ENCODE measurements at places on chromosomes 12 and 14. TPM values are rescaled to one million over a fixed set of nuclear protein-coding genes. Genes with fewer than 3 reads are reported as not detected.

DNA sequence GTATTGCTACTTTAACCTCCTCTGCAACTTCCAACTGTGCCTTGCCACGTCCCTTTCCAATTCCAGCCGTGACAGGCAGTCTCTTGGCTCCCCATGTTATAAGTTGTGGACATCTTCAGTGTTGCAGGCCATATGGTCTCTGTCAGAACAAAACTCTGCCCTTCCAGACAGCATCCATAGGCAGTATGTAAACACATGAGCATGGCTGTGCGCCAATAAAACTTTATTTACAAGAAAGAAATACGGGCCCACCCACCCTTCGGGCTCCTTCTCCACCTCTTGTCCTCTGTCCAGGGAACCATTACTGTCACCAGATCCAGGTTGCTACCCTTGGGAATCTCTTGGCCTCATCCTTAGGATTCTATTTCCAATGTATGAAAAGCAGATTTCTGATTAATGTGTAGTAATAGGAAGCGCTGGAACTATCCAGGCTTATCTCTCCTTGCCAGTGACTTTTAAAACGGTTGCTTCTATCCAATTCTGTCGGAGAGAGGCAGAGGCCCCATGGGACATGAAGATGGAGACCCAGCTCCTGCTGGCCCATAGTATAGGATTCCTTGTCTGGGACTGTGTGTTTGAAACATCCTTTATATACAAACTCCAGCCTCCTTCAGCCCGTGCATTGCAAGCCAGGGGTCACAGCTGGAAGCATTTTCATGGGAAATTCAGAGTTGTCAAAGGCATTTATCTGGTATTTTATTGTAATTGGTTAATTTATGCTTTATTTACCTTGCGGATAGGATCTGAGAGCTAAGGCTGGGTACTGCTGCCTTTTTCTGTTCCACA, 114.4 kb downstream of the ZNF664 start:
- DNase-seq = no peak

Gene PIWIL1
- not detected for total RNA-seq

GRCh38 chr12:53103860-53104305, 597 bp downstream of the SOAT2 start:
- DNase-seq = no peak

DNA sequence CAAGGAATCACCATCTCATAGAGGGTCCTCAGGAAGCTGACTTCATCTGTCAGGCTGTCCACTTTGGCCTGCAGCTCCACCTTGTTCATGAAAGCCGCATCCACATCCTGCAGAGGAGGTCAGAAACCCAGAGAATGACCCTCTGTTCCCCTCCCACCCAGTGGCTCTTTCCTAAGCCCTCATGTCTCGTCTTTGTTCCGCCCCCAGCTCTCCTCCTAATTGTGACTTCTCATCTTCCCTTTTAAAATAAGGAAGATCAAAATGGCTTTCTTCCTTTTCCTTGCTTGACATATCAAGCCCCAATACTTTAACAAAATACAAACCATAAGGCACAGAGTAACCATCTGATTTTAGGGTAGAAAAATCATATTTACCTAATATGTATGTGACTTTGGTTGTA, 4.4 kb downstream of the KRT76 start:
- no peak for DNase-seq

DNA sequence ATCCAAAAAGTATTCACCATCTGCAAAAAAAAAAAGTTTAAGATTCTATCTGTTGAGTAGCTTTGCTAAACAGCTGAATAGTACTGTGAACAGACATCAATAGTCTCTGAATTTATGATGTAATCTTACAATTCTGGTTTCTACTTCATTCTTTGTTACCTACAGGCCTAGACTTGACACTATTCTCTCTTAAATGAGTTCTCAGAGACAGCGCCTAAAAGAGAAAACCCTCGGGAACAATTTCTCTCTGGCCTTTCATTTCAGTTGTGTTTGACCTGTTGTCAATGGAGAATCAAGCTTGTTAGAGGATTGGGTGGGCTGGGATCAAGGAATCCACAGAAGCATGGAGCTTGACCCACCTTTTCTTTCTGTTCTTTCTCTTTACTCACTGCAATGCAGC, 5.9 kb upstream of the TWF1 start:
- DNase-seq = no peak

Gene AQP2
- total RNA-seq = not detected

Gene CIROP
- total RNA-seq = not detected

DNA sequence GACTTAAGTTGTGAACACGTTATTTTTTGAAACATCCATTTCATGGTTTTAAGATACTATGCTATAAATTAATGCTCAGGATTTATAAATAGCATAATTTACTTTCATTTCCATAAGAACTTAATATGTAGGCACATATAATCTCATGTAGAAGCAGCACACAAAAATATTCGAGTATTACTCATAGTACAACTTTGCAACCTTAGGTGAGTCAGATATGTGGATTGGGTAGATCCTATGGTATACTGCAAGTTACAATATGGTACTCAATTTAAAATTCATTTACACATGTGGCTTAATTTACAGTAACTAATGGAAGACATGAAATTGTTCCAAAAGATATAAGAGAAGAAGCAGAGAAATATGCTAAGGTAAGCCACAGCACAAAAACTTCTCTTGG, 26.0 kb downstream of the PSMA3 start:
- DNase-seq = no peak

GRCh38 chr12:24411948-24412347, 462.5 kb upstream of the SOX5 start:
- no peak for DNase-seq

Gene BEST3
- total RNA-seq = under 0.01 TPM
